ENCODE measurements at places on chromosomes 11 and 22.

DNA sequence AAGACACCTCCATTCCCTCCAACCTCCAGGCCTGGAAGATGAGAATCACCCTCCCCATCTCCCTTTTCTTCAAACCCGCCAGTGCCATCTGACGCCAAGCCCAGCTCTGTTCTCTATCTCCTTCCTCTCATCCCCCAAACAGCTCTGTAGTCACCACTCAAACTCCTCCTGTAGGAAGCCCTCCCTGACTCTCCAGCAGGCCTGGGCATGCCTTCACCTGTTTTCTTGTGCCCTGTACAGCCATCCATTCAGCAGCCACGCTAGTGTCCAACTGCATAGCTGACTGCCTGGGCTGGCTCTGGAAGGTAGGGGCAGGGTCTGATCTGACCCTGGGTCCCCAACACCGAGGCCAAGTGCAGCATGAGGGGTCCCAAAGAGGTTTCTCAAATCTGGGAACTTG lies 25.0 kb downstream of the GDPD5 start:
- no peak for DNase-seq

DNA sequence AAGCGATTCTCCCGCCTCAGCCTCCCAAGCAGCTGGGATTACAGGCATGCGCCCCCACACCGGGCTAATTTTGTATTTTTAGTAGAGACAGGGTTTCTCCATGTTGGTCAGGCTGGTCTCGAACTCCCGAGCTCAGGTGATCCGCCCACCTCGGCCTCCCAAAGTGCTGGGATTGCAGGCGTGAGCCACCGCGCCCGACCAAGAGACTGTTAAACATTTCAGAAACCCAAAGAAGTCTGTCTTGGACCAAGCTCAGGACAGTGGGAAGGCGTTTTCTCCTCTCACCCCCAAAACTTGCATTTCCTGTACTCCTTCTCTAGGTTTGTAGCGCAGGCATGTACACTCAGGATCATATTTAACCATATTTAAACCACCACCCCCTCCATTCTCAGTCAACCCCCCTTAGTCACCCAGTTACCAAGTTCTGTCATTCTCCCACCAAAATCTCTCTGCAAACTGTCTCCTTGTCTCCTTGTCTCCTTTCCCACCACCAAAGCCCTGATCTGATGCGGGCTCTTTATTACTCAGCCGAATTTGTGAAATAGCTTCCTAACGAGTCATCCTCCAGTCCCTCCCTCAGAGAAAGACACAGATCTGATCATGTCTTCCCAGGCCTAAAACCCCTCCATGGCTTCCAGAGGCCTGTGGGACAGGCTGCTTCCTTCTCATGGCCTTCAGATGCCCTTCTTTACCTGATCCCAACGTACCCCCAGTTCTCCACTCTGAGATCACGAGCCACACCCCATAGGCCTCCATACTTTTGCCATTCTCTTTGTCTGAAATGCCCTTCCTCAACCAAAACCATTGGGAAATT lies 29.0 kb upstream of the CREB3L1 start:
- DNase-seq = peak; percentile 89

- DNase-seq = peak; percentile 67
Measured at GRCh38 chr11:82927264-82927880, 25.8 kb downstream of the DDIAS start.

- no peak for DNase-seq
Measured at GRCh38 chr11:36447947-36448346, 62.1 kb downstream of the TRAF6 start.

DNA sequence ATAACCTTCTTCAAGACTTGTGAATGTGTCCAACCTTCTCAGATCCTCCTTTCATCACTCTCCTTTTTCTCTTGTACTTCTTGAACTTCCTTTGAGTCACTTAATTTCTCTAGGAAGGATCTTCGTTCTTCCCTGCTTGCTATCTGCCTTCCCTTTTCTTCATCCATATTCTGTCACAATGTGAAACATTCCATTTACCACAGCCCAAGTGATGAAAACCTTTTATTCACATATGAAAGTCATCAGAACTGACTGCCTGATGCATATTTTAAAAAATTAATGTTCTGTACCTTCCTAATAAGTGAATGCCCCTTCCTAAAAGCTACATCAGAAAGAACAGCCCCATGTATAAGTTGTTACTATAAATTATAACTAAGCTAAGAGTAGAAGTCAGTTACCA lies 520.4 kb upstream of the LUZP2 start:
- no peak for DNase-seq

DNA sequence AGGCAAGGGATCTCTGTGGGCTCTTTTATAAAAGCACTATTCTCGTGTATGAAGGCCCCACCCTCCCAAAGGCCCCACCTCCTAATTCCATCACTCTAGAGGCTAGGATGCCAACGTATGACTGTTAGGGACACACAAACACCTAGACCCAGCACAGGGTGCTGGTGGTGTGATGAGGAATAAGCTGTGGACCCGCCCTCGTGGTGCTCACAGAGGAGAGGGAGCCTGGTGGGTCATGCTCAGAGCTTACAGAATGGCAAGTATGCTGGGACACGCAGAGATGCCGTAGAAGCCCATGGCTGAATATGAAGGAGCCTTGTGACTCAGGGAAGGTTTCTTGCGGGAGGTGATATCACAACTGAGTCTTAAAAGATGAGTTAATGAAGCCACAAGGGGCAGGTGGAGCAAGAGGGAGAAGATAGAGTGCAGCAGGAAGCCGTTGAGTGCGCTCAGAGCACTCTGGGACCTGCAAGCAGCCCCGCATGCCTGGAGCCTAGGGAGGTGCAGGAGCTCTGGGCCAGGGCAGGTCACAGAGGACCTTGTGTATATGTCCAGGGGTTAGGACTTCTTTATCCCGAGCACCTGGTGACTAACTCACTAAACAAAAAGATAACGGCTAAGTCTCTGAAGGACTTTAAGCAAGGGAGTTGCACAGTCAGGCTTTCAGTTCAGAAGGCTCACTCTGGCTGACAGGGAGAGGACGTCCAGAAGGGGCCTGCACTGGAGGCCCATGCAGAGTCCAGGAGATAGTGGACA lies 160.9 kb downstream of the TRIM29 start:
- no peak for DNase-seq

GRCh38 chr22:19127329-19128008 lies 3.6 kb upstream of the TSSK2 start:
- DNase-seq = no peak

DNA sequence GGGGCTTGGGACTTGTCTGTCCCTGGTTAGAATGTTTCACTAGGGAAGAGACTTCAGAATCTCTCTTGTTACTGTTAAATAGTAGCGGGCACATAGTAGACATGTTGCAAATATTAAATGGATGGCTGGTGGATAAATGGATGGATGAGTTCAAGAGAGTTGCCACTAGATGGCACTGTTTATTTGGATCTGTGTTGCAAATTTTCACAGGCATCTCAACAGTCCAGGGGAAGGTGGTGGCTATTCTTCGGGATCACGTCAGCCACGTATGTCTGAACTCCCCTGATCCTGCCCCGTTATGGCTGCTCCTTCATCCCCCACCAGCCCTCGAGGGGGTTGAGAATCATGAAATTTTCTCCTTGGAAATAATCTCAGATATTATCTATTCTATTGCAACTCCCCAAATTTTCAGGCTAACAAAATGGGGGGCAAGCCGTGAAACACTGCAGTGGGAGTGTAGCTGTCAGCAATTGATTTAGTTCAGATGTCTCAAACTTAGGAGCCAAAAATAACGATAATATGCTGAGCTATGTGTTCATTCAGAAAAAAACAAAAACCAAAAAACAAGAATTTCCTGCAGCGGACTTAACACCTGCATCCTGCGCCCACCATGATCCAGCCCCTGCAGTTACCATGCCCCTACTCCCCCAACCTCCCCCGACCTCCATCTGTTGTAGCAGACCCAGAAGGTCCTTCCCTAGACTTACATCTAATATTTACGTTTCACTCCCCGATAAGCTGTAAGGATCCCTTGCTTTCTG lies 29.1 kb upstream of the BIRC3 start:
- peak; percentile 81 for DNase-seq

- DNase-seq = no peak
Measured at GRCh38 chr22:19344420-19344819, 52.9 kb upstream of the CLTCL1 start.

DNA sequence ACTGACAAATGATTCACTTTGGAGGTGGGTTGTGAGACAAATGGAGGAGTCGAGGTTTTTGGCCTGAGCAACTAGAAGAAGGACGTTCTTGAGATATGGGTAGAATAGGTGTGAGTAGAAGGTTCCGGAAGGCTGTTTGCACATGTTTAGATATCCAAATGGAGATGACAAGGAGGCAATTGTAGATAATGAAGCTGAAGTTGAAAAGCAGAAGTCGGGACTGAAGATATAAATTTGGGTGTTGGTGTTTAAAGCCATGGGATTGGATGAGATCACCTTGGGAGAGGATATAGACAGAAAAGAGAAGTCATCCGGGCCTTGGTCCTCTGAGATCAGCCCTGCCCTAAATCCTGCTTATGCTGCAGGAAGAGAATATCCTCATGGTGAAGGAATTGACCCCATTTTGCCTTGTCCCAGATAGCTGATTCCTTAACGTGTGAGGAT lies 75.5 kb upstream of the CD44 start:
- DNase-seq = no peak

DNA sequence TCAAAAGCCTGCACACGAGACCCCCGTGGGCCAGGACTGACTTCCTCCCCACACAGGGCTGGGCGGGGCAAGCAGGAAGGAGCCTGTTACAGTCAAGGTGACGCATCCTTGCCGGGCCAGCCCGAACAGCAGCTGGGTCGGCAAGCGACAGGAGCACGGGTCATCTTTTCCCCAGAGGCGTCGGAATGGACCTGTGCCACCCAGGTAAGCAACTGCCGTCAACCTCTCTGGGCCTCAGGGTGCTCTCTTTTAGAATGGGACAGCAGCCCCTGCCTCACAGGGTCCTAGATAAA lies at the start of gene CYTH4:
Gene CYTH4 (plus strand): TSS at position 124 of the 293 bp plus-strand sequence. CDS start 62 bp downstream, at position 186.
- no peak for DNase-seq

DNA sequence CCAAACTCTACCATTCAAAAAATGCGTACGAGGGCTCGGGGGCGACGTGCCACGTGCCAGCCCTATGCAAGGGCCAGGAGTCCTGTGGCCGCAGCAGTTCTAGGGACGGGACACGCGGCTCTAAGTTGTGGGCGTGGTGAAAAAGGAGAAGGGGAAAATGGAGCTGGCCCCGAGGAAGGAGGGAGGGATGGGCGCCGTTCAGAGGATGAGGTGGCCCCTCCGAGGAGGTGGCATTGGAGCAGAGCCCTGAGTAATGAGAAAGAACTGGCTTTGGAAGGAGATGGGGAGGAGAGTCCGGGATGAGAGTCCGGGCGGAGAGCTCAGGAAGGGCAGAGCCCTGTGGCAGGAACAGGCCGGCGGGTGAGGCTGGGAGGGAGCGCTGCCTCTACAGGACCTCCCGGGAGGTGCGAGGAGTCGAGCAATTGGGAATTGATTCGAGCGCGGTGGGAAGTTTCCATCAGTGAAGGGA lies 21.0 kb downstream of the OTUB1 start:
- peak; percentile 7 for DNase-seq

- no peak for DNase-seq
Measured at GRCh38 chr11:113554526-113554925, 79.3 kb upstream of the DRD2 start.

DNA sequence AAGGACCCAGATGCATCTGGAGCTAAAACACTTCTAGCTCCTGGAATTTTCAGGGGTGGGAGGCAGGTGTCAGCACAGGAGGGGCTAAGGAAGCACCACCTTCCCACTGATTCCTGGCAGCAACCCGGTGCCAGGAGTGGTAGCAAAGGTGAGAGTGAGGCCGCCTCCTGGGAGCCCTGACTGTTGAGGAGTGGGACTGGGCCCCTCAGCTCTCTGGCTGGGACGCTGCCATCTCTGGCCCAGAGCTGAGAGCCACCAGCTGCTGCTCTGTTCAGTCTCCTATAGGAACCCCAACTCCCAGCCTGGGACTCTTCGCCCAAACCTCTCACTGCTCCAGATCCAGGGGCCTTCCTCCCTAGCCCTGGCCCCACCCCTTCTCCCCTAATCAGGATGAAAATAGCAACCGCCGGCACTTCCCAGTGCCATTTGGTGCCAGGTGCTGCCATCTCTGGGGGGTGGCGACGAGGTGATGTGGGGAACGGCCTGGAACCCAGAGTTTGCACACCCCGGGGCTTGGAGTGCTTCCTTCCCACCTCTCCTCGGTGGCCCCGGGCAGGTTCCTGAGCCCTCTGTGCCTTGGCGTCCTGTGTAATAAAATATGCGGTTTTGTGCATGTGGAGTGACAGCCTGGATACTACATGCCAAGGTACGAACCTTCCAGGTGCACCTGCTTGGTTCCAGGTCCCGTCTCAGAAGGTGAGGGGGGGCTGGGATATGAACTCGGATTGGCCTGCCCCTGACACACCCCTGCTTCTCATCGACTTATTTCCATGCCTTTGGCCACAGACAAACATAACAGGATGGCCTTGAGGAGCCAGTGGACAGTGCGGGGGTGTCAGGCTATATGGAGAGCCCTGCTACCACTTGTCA lies 35.7 kb upstream of the CELSR1 start:
- no peak for DNase-seq

DNA sequence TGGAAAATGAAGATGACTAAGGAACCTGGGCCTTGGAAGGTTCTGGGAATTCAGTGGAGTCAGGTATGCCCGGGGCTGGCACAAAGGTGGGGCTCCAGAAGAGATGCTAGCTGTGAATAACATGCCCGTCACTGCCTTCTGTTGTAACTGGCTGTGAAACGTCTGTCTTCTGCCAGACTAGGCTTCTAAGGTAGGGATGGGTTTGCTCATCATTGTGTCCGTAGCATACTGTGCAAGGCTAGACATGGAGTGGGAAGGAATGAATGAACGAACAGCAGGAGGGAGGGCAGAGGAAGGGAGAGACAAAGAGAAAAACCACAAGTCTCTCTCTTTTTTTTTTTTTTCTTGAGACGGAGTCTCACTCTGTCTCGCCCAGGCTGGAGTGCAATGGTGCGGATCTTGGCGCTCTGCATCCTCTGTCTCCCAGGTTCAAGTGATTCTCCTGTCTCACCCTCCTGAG lies 327.4 kb downstream of the MN1 start:
- DNase-seq = peak; percentile 76

GRCh38 chr11:47152953-47153950 lies 23.4 kb downstream of the ARFGAP2 start:
- DNase-seq = peak; percentile 64

DNA sequence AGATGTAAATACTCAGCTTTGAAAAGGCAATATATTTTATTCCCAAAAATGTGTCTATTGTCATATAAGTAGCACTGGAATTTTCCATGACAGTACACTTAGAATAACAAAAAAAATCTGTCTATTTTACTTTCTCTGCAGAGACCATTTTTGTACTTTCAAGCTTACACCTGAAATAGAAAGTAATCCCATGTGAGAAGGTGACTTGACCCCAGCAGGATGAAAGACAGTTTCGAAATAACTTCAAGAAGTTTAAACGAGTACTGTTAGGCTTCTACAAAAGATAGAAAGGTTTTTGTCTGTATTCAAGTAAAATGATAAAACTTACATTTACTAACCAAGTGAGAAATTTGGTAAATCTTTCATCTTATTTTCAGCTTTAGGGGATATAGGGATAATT lies 259.9 kb upstream of the CTSC start:
- DNase-seq = no peak

DNA sequence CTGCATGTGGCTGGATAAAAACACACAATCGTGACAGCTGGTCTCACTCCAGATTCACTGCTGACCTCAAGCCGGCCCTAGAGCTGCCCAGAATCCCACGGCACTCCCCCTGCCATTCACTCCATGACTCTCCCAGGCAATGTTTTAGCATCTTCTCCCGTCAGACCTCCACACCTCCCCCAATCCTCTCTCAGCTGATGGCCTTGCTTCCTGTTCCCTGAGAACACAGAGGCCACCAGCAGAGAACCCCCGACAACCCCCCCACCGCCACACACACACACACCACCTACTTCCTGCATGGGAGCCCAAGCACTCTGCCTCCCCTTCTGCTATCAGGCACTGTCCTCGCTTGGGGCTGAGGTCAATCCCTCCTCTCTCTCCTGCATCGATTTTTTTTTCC lies 9.3 kb downstream of the TNKS1BP1 start:
- no peak for DNase-seq
